Foreskin keratinocyte (primary cell): ENCODE measurements at places on chromosomes 6 and 20. TPM values are rescaled to one million over a fixed set of nuclear protein-coding genes. Genes with fewer than 3 reads are reported as not detected.

DNA sequence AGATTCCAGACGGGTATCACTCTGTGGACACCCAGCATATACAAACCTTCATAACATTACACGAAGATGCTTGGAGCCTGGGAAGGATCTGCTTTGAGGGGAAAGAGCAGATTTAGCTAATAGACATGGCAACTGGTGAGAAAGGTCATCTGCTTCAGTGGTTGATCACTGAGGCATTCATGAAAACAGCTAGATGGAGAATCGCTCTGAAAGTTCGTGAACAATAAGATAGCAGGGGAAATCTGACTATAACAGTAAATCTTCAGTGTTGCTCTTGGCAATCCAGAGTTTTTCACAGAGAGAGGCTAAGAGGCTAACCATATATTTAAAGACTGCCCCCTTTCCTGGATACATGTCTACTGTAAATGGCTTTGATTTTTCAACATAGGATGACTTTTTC is 245.3 kb downstream of the FARS2 start:
- DNase-seq = no peak

The STMN3 gene
- total RNA-seq = 2.0 and 9.6 TPM in 2 replicates

The TDRD6 gene
- 0.03 and 0.04 TPM in 2 replicates for total RNA-seq

DNA sequence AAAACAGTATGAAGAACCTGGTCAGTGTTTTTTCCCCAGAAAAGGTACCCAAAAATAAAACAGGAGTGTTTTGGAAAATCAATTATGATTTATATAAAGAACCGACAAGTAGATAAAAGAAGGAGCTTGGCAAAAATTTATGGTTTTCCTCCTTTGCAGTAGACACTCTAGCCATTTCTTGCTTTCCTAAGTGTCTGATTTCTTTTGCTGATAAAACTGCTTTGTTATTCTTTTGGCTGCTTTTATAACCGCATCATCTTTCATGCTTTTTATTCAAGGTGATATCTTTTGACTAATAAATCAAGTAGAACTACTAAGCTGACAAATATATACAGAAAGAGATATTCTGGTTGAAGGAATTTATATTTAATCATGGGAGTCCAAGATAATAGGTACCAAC is 16.6 kb downstream of the ATG5 start:
- no peak for DNase-seq

- no peak for DNase-seq
These were observed 51.7 kb downstream of the FAM229B start for GRCh38 chr6:112139052-112139451.

- no peak for DNase-seq
These were observed 95.5 kb downstream of the QRSL1 start for GRCh38 chr6:106724848-106725247.

The SLC17A3 gene
- total RNA-seq = not detected in 2 replicates

DNA sequence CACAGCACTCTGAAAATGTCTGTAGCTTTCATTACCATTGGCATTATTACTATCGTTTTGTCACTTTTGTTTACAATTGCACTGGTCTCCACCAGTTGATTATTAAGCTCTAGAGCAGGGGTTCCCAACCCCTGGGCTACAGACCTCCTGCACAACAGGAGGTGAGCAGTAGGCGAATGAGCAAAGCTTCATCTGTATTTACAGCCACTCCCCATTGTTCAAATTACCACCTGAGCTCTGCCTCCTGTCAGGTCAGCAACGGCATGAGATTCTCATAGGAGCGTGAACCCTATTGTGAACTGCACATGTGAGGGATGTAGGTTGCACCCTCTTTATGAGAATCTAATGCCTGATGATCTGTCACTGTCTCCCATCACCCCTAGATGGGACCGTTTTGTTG is 126.4 kb downstream of the ATXN1 start:
- no peak for DNase-seq

The SLC12A5 gene
- 1.7 and 3.2 TPM in 2 replicates for total RNA-seq

GRCh38 chr6:116954938-116955337 is 77.9 kb downstream of the RFX6 start:
- no peak for DNase-seq

The RAD21L1 gene
- total RNA-seq = not detected in 2 replicates

DNA sequence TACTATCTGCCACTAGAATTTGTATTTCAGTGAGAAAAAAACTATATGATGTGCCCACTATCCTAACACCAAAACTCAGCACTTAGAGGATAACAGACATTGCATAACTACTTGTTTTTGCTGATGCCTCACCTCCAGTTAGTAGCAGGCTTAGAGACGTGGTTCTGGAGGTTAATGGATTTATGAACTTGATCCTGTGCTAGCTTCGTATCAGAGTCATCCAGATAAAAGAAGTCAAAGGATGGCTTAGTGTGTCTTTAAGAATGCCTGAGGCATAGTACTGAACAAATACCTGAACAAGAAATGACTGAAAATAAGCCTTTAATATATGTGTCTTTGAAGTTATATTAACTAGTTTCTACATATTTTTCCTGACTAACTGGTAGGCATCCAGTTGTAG is 414.9 kb upstream of the PTCHD4 start:
- DNase-seq = no peak

- no peak for DNase-seq
These were observed 14.8 kb downstream of the MTHFD1L start for GRCh38 chr6:150880336-150880735.

DNA sequence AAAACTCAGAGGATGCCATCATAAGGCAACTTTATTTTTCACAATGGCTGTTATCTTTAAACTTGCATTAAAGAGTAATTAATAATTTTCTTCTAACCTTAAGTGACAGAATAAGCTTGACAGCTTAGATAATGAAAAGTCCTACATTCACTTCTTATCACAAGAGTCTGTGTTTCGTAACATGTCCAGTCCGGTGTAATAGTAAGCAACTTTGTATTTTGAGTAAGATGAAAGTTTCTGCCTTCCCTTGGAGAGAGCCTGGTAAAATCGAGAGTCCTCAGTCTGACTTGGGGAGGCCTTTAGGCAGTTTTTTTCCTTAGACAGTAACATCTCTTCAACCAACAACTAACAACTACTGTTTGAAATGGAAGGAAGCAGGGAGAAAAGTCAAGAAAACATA is 195.6 kb downstream of the GRM1 start:
- DNase-seq = no peak

- DNase-seq = no peak
These were observed 58.9 kb upstream of the L3MBTL3 start for GRCh38 chr6:129959358-129959930.
